ENCODE measurements at places on chromosomes 3 and 15.

- DNase-seq = no peak
Measured at GRCh38 chr15:71424765-71425164, 309.5 kb downstream of the THSD4 start.

GRCh38 chr3:138467931-138468330, 33.5 kb downstream of the ESYT3 start:
- no peak for DNase-seq

GRCh38 chr15:93987068-93987467, 244.3 kb upstream of the MCTP2 start:
- DNase-seq = no peak

DNA sequence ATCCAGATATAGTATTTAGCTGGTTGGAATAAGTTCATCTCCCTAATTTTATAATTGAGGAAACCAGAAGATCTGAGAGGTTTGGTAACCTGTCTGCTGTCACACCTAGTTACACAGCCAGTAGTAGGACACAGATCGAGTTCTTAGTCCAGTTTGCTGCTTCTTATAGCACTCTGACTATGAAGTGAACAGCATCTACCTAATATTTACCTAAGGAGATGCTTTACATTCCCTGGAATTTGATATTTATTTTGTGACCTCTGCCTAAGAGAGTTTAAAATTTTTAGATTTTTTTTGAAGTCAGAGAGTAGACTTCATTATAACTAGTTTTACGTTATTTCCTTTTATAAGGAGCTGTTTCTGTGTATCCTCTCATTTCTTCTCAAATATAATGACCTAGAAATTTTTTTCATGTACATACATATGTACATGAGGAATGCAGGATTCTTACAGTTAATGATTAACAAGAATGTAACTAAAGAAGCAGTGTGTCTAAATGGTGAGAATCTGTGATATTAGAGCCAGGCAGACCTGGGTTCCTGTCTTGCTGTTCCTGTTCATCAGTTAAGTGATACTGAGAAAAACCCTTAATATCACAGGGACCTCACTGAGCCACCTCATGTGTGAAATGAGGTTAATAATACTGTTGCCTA, 4.3 kb downstream of the ARHGEF26 start:
- no peak for DNase-seq

GRCh38 chr3:52311576-52312119, 4.5 kb upstream of the DNAH1 start:
- peak; percentile 74 for DNase-seq

DNA sequence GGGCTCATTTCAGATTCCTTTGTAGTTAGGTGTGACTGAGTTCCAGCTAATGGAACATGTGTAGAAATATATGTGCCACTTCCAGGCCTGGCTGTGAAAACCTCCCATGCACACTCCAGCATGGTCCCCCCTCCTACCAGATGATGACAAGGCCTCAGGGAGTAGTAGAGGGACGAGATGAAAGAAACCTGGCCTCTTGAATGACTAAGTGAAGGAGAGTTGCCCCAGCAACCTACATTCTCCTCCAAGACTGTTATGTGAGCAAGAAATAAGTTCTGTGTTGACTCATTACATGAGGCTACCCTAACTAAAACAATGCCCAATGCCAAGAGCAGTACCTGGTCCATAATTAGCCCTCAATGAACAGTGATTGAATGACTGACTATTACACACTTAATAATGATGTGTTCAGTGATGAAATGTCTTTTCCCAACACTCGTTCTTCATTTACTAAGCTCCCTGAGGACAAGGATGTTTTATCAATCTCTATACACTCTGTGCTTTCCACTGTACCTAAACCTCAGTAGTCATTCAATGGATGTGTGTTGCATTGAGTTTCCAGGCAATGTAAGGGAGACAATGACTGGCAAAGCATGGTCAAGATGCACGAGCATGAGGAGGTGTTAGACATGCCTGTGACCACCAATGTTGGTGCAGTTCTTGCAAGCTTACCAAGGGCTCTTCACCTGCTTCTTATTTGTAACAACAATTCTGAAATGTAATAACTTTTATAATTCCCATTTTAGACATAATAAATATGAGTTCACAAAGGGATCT, 62.0 kb upstream of the BCL6 start:
- DNase-seq = no peak

DNA sequence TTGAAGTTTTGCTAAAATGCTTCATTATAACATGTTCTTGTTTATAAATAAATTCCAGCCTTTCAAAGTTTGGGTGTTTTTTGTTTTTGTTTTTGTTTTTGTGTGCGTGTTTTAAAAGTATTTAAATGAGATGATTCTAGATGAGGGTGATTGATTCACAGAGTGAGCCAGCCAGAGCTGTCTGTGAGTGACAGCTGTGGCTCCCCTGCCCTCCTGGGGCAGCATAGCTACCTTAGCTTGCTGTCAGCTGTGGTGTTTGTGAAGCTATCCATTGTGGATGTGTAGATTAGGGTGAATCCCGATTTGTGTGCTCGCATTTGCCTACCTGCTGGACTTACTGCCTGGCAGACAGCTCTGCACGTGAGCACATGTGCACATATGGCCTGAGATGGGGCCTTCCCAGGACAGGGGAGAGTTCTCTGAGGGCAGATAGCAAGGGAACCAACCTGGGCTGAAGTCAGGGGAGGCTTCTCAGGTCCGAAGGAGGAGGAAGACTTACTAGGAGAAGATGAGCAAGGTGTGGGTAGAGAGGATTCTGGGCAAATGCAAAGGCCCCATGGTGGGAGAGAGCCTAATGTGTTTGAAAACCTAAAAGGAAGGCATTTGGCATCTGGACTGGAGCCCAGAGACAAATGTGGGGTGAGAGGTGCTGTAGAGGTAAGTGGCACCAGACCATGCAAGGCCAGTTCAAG, 124.2 kb downstream of the EEFSEC start:
- DNase-seq = no peak

DNA sequence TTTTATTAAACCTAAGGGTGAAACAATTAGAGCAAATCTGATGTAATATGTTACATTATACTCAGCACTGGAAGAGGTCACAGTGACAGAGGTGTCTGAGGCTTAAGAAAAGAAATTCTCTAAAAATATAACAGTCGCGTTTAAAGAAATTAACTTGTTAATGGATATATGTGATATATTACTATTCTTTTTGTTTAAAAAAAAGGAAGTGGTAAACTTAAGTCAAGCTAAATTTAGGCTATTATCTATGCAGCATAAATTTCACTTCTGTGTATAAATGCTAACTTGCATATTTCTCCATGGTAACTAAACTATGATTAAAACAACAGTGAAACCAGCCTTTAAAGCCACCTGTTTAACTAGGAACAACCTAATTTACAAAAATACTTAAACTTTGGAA, 191.3 kb downstream of the FOXP1 start:
- no peak for DNase-seq

- DNase-seq = no peak
Measured at GRCh38 chr3:69182588-69183316, 60.4 kb upstream of the LMOD3 start.

DNA sequence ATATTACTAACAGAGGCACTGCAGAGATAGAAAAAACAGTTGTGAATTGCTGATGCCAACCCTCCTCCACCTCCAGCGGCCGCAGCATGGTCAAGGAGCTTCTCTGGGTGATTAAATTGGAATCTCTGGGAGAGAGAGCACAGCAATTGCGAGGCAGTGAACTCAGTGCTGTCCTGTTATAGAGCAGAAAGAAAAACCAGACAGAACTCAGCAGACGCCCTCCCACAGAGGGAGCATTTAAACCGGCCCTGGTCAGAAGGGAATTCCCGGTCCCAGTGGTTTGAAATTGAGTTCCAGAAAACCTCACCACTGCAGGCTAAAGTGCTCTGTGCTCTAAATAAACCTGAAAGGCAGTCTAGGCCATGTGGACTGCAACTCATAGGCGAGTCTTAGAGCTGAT, 175.4 kb downstream of the SQOR start:
- no peak for DNase-seq

DNA sequence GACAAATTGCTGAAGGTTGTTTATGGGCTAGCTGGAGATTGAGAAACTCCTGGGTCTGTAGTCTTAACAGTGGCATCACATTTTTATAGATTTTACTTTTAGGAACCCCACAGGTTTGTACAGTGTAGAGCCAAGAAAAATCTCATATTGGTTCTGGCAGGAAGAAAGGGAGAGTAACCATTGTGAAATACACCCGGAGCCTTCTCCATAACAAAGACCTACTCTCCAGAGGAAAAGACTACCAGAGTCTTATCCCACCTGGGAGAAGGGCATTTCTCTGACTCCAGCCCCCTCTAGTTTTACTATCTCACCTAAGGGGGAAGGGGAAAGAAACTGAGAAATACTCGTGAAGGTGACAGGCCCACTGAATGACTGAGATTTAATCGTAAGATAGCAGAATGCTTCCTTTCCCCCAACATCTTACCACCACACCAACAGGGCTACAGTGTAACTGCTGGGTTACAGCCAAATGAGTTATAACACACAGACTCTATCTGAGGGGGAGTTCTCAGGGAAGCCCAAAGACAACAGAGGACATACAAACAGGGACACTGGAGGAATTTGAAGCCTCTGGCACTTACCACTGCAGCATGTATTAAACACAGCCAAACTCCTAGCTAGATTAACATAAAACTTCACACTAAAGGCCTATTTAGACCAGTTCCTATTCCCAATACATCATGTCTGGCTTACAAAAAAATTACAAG, 56.1 kb downstream of the SYN2 start:
- no peak for DNase-seq

DNA sequence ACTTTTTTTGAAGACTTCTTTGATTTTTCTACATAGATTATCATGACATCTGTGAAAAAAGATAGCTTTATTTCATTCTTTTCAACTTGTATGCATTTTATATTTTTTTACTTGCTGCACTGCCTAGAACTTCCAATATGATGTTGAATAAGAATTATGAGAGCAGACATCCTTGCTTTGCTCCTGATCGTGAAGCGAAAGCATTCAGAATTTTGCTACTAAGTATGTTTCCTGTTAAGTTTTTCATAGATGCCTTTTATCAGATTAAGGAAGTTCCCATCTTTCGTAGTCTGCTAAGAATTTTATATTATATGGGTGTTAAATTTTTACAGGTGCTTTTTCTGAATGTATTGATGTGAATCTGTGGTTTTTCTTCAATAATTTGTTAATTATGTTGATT, 163.4 kb upstream of the GADL1 start:
- DNase-seq = no peak

- no peak for DNase-seq
Measured at GRCh38 chr15:96336108-96336595, 5.7 kb downstream of the NR2F2 start.

GRCh38 chr3:188294113-188294512, 140.2 kb downstream of the LPP start:
- DNase-seq = no peak

- DNase-seq = no peak
Measured at GRCh38 chr15:63023351-63023945, 19.1 kb upstream of the TPM1 start.

GRCh38 chr3:44530911-44531310, 24.1 kb upstream of the ZKSCAN7 start:
- no peak for DNase-seq

DNA sequence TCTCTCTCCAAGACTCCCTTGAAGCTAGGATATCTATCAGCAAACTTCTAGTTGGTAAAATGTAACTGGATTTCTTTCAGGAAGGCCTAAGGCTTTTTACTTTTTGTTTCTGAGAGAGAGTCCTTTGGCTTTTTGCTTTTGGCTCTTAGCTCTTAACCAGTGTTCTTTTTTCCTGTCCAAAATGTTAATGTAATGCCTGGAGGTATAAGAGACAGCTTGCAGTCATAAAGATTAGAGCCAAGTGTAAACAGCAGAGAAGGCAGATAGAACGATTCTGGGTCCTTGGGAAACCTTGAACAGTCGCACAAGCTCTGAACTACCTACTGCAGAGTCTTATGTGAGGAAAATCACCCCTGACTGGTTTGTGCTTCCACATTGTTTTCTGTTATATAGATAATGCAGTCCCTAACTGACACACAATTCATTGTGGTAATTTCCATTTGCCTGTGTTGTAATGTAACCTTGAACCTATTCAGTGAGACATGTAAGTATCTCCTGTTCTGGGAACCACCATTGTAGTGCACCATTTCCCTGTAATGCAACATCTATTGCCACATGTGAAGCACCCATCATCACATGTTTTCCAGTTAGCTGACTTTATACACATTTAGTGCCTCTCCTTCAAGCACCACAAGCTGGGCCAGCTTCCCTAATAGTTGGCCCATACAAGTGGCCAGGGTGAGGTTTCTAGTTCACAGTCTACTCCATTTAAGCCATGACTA, 1311.9 kb downstream of the ROBO1 start:
- no peak for DNase-seq

All from neural crest cell (in vitro differentiated cells).